Stimulated activated effector memory CD8-positive, alpha-beta T cell treated with anti-CD3 and anti-CD28 coated beads, Interleukin-12 subunit alpha, Interleukin-12 subunit beta, amount 100 ng/mL, for 72 hours (primary cell): ENCODE measurements at places on chromosomes 3 and 15.

- DNase-seq = no peak
Observed at GRCh38 chr3:97711654-97712053, 52.9 kb upstream of the ARL6 start.

- DNase-seq = no peak
Observed at GRCh38 chr3:28575746-28576613, 227.4 kb upstream of the AZI2 start.

- no peak for DNase-seq
Observed at GRCh38 chr3:13019243-13020095, 53.8 kb downstream of the IQSEC1 start.

GRCh38 chr15:60355148-60355857, 42.5 kb downstream of the ANXA2 start:
- DNase-seq = no peak

GRCh38 chr3:98732286-98733052, 30.7 kb upstream of the ST3GAL6 start:
- peak; percentile 50 for DNase-seq

GRCh38 chr3:172376881-172377280, 71.4 kb downstream of the GHSR start:
- no peak for DNase-seq

GRCh38 chr15:54660356-54660755, 536.4 kb downstream of the RSL24D1 start:
- no peak for DNase-seq

- no peak for DNase-seq
Observed at GRCh38 chr3:11274566-11275142, 2.5 kb downstream of the ATG7 start.

DNA sequence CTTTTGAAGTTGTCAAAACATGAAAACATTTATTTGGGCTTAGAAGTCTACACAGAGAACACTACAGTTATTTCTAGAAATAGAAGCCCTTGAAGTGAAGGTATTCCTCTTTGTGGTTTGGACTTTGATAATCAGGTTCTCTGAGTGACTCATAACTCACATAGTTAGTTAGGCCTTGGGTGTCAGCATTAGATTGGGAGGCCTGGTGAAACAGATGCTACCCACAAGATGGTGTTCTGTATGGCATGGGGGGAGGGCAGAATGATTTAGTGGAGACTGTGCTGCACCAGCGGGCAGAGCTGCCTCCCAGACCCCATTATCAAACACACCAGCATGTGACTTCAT, 108.9 kb upstream of the ETV5 start:
- no peak for DNase-seq

DNA sequence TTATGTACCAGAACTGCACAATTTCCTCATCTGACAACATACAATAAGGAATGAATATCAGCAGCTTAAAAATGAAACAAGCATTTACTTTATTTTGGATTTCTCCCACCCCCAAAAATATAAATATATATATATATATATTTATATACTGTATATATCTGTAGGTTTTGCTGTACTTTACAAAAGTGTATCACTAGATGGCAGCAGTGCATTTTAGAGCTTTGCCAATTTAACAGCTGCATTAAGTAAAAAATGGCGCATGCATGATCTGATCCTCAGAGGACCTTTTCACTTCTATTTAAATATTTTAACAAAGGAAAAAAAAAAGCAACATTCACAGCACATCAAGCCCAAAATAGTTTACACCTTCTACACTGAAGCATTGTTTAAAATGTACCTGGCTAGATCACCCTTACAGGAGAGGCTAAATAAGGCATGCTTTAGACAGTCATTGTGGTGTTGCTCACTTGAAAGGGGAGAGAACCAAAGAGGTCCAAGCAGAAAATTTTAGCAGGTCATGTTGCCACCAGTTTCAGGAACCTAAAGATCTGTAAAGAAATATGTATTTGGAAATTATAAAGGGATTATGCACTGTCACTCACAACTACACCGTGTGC, 72.6 kb downstream of the NPTN start:
- DNase-seq = no peak

GRCh38 chr3:34570916-34571705, 772.7 kb downstream of the PDCD6IP start:
- DNase-seq = no peak

DNA sequence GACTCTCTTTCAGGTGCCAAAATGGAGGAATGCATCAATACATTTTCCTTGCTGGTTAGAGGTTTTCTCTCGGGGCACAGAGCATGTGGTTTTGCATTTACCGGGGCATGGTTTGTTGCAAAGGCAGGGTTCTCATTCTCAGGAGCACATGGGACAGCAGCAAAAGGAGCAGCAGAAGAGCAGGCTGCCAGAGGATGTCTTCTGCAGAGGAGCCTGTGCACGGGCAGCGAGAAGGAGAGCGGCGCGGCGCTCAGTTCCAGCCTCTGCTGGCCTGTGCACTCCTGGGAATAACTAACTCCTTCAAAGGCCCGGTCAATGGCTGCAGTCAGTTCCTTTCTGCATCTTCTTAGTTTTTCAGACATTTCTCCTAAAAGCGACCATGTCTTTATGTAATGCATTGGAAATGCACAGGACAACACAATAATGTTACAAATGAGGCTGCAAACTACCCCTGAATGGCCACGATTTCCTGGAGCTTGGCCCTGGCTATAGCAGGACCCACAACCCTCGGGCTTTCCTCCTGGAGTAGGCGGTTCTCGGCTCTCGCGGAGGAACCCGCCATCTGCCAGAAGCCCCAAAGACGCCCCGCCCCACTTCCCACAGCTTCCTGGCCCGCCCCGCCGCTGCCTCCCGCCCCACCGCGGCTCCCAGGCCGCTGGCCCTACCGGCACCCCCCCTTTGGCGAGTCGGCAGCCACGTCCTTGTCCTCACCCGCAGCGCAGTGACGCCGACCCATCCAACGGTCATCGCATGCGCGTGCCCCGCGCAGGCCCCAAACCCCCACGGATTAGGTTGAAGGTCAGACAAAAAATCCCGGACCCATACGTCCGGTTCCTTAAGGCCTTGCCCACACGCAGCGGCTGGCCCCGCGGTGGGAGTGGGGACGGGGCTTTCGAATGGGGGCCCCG, at the start of gene C3orf62:
TSS of gene C3orf62 (minus strand) at position 758 of the 908 bp plus-strand sequence. CDS start at position 398, 360 bp downstream.
- peak; percentile 89 for DNase-seq

DNA sequence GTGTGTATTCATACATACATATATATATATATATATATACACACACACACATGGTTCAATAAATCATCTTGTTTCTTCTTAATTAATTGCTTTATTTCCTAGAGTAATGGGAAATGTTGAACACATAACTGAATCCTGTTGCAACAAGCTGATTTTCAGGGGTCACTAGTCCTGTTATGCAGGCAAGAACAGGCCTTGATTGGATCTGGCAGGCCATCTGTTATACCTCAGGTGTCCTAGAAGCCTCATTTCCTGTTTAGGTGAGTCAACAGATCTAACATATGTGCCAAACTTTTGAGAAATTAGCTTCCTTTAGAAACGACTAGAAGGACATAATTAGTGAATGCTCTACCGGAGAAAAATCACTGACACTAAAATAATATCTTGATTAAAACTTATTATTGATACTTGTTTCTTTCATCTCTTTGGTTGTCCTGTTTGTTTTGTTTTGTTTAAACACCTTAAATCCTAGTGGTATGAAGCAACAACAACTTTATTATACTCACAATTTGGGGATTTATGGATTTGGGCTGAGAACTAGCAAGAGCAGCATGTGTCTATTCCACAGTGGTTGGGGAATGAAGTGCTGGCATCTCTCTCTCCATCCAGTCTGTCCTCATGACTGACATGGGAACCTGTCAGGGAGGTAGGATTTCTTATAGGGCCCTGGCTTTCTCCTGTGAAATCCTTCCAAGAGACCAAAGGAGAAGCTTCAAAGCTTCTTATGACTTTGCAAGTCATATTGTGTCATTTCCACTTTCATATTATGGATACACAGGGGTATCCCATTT, 552.6 kb downstream of the NSUN3 start:
- no peak for DNase-seq

DNA sequence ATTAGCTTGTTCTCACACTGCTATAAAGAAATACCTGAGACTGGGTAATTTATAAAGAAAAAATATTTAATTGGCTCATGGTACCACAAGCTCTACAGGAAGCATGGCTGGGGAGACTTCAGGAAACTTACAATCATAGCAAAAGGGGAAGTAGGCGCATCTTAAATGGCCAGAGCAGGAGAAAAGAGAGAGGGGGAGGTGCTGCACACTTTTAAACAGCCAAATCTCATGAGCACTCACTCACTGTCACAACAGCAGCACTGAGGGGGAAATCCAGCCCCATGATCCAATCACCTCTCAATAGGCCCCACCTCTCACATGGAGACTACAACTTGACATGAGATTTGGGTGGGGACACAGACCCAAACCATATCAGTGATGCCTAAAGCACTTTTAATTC, 82.5 kb downstream of the DCLK3 start:
- no peak for DNase-seq

DNA sequence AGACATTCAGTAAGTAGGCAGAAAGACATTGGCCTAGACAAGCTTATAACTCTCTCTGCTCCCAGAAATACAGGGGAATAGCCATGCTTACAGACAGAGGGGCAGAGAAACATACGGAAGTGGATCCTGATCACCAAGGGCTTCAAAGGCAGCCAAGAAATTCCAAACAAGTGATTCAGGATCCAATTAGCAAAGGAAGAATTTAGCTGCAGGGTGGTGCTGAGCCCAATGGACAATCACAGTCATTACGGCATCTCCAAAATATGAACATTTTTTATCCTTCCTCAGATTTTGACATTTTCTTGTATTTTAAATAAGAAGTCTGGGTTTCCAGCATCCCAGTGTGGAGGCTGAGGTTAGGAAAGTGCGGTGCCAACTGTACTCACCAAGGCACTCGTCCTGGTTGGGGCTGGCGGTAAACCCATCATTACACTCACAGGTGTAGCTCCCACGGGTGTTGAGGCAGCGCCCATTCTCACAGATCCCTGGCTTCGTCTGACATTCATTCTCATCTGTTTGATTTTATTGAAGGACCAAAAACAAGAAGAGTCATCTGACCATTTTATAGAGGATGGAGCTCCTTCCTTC, 96.8 kb downstream of the DUT start:
- no peak for DNase-seq

DNA sequence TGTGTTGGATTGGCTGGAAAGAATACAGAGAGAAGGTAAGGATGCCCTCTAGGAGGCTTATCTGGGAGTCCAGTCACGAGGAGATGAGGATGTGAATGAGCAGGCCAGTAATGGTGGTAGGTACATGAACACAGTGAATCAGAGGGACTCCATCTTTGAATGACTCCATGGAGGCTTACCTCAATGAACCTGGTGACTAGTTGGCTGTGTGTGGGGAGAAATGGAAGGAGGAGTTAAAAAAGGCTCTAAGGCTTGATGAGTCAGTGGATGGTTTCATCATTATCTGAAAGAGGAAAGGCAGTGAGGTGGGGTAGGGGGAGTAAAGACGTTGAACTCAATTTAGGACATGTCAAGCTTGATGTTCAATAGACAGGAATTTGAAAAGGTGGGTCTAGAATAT, 61.1 kb downstream of the KCNAB1 start:
- DNase-seq = no peak

GRCh38 chr15:62301993-62302675, 137.0 kb upstream of the C2CD4B start:
- no peak for DNase-seq

- no peak for DNase-seq
Observed at GRCh38 chr3:177410730-177411129, 213.4 kb upstream of the TBL1XR1 start.

- DNase-seq = no peak
Observed at GRCh38 chr3:134621854-134622253, 29.0 kb downstream of the KY start.

DNA sequence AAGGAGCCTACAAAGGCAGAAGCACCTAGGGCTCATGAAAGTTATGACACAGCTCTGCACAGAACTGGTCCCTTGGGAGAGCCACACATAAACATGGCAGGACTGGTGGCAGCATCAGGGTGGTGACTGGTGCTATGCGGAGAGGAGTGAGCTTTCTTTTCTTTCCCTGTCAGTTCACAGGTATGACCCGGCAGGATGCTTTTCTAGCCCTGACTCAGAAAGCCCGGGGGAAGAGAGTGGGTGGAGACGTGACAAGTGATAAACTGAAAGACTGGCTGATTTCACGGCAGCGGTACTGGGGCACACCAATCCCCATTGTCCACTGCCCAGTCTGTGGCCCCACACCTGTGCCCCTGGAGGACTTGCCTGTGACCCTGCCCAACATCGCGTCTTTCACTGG, 103.0 kb downstream of the LARS2 start:
- DNase-seq = no peak

DNA sequence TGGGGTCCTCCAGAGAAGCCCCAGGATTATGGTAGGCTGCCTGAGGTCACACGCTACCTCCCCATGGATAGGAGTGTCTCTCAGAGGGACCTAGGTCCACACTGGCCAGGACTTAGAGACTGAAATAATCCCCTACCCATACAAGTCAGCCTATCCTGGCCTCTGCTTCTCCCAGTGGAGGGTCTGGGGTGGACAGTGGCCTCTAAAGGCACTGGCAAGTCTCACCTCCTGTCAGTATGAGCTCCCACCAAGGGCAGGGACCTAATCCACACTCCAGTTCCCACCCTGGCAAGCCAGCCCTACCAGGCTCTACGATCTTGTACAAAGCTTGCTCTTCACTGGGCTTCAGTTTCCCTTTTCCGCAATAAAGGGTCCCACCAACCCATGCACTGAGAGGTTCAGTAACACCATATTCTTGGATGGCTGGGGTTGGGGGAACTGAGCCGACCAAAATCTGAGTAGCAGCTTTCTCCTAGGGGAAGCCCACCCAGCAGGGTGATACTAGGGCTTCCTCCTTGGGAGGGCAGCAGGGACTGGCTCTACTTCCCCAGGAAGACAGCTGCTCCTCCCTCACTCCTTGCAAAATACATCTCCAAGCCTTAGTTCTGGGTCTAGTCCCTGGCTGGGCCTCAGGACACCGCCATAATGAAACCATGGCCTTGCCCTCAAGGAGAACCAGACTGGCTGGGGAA, 2.4 kb downstream of the CISH start:
- no peak for DNase-seq

DNA sequence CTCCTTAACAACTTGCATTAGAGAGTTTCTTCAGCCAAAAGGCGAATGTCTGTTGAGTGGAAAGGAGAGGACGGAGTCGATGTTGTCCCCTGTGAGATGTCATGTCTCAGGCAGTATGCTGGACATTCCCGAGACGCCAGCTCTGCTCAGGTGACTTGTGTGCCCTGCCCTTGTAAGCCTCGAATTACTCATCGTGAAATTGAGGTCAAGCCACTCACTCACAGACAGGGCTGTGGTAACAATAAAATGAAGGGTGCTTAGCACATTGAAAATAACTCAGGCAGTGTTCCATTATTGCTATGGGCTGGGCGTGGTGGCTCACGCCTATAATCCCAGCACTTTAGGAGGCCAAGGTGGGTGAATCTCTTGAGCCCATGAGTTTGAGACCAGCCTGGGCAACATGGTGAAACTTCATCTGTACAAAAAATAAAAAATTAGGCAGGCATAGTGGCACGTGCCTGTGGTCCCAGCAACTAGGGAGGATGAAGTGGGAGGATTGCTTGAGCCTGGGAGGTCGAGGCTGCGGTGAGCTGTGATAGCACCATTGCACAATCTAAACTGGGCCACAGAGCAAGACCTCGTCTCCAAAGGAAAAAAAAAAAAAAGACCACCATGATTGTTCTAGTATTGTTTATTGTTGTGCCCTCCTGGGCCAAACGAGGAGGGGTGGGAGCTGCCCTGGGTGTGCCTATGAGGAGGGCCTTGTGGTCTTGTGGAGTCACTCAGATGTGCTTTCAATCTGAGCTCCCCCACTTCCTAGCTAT, 214.4 kb downstream of the THSD4 start:
- DNase-seq = no peak
